CD8-positive, alpha-beta memory T cell (primary cell): ENCODE measurements at places on chromosomes 2 and 18. TPM values are rescaled to one million over a fixed set of nuclear protein-coding genes. Genes with fewer than 3 reads are reported as not detected.

DNA sequence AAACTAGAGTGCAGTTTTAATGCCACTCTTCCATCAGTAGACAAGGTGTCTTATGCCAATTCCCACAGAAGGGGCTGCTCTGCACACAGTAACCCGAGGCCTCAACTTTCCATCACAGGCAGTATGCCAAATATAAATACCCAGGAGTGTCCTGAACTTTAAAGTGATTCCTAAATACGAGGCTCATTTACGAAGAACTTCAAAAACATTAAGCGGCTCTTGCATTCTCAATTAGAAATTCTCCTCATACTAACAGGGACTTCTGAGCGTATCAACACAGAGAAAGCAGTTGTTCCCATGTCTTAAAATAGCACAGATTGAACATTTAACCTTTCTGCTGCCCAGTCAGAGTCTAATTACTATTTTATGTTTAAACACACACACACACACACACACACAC is 638.6 kb downstream of the ERBB4 start:
- DNase-seq, result no peak

GRCh38 chr18:54742659-54743604 is 85.3 kb upstream of the RAB27B start:
- no peak for DNase-seq

DNA sequence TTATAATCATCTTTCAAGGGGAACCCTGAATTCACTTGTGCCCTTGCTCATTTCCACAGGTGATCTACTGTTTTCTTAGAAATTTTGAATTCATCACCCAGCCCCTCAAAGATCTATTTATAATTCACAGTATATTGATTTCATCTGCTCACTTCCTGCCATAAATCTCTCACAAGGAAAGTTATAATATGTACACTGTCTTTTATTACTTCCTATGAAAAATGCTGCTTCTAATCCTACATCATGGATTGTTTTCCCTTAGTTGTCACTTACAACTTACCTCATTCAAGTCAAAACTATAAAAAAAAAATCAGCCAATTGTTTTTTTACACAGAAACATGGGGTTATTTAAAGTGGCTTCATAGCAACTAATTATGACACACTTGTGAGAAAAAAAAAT is 1443.0 kb downstream of the LRP1B start:
- no peak for DNase-seq

GRCh38 chr2:175854129-175854528 is 147.9 kb downstream of the LNPK start:
- DNase-seq, result no peak

DNA sequence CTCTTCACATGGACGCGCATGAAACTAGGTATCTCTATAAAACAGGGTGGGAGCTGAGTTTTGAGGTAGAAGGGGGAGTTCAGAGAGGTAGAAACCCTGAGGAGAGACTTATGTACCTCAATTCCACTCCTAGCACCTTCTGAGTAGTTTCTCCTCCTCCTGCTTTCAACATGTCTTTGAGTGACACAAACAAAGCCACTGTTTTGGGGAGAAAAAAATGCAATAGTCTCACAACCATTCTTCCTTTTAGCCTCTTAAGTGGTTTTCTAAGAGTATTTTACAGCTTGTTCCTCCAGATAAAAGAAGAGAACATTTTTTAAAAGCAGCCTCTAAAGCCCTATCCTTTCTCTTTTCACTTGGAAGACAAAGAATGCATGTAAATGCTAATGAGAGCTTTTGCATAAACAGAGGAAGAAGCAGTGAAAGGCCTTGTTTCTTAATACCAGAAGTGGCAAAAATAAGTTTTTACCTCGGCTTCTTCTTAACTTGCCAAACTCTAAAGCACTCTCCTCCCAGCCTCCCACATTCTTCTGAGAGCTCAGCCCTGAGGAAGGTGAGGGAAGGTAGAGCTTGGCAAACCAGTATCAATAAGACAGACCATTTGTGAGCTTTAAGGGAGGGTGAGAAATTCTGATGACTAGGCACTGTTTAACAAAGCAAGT is 1304.4 kb upstream of the ACVR2A start:
- no peak for DNase-seq

- no peak for DNase-seq
Observed at GRCh38 chr2:240298803-240299709, 136.4 kb upstream of the GPC1 start.

GRCh38 chr2:228369400-228370031 is 188.0 kb upstream of the SPHKAP start:
- DNase-seq, result no peak

DNA sequence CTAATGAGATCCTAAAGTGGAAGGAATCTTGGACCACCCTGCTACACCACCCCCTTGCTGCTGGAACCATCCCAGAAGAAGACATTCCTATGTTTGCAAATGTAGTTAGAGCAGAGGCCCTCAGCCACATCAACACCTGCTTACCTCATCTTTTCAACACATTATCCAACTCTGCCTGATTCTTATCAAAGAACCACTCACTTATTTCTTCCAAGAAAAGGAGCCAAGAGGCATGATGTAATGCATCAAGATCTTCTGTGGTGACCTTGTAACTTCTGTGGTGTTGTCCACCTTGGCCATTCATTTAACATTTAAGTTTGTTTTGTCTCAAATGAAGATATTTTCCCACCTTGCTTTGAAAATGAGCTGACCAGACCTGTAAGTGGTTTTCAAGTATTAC is 338.1 kb downstream of the CTNNA2 start:
- DNase-seq, result no peak

Gene PLEK
- total RNA-seq, result 21.3 TPM

Gene IL18R1
- 17.6 TPM for total RNA-seq

Gene SCN7A
- not detected for total RNA-seq

Gene VRK2
- 27.6 TPM for total RNA-seq
